ENCODE measurements at places on chromosomes 5 and 9.
A peak's percentile ranks its signal among the peaks of the same experiment; 100 is the strongest.

- DNase-seq: no peak
These were observed 35.9 kb upstream of the HSPA9 start for GRCh38 chr5:138610918-138611677.

GRCh38 chr5:114249823-114250222, 112.0 kb upstream of the KCNN2 start:
- no peak for DNase-seq

GRCh38 chr5:180119903-180120236, 48.3 kb upstream of the RNF130 start:
- DNase-seq: no peak

DNA sequence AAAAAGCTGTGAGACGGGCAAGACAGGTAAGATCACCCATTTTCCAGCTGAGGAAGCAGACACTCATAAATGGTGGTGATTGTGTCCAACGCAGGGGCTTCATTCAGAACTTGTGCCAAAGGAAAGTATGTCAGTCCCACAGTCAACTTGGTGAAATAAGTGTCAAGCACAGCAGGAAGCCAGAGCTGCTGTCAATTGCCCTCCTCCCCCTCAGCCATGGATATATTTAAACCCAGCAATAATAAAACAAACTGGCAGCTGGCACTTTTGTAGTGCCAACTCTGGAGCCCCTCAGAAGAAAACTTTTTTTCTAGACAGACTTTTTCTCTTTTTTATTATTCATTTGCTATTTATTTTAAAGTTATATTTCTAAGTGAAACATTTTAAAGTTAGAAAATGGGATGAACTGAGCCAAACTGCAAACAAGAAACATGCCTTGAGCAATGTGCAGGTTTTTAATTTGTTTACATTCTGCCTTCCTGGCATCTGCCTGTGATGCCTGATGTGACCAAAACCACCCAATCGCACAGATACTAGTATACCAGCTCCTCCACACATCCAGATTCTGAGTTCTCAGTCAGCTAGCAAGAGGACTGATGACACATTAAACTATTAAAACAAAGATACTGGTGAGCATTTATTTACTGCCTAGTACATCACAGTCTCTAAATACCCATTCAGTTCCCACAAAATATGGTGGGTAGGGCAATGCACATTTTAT, 17.0 kb downstream of the DMAC1 start:
- DNase-seq: no peak

DNA sequence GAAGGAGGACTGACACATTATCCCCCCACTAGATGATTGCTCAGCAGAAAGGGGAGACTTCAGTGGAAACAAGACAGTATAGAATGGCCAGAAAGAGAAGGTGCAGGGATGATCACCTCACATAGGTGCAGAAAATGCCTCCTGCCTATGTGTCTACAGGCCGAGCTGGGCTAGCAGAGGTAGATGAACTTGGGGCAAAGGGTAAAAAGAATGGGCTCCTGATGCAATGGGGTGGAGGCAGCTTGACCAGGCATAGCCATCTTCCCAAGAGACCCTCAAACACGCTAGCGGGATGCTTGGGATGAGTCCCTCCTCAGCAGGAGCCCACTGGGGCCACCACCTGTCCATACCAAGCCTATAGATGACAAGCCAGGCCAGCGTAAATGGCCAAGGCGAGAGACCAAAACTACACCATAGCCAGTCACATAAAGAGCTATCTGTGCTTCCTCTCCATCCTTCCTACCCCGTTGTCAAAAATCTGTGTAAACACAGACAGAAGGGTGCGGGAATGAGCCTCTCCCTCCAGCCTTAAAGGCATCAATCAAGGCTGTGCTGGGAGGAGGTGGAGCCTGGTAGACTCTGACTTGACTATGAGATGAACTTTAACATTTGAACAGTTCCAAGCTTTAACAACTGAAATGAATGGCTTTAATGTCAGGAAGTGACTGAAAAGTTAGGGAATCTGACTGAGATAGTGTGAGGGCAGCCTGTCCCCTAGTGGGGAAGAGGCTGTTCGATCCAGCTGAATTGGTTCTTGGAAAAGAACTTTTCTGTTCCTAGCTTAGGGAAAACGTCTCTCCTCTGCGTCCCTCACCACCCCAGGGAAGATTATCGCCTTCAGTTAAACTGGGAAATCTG, 10.4 kb downstream of the C9orf152 start:
- no peak for DNase-seq

GRCh38 chr9:131125038-131125287, 423 bp upstream of the NUP214 start:
- DNase-seq: no peak

GRCh38 chr9:136267261-136268111, 21.9 kb upstream of the QSOX2 start:
- peak; percentile 84 for DNase-seq

DNA sequence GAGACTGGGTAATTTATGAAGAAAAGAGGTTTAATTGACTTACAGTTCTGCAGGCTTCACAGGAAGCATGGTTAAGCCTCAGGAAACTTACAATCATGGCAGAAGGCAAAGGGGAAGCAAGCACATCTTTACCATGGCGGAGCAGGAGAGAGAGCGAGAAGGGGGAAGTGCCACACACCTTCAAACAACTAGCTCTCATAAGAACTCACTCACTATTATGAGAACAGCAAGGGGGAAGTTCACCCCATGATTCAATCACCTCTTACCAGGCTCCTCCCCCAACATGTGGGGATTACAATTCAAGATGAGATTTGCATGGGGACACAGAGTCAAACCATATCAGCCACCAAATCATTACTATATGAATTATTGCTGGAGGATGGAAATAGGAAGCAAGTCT, 30.3 kb upstream of the STX17 start:
- DNase-seq: no peak

DNA sequence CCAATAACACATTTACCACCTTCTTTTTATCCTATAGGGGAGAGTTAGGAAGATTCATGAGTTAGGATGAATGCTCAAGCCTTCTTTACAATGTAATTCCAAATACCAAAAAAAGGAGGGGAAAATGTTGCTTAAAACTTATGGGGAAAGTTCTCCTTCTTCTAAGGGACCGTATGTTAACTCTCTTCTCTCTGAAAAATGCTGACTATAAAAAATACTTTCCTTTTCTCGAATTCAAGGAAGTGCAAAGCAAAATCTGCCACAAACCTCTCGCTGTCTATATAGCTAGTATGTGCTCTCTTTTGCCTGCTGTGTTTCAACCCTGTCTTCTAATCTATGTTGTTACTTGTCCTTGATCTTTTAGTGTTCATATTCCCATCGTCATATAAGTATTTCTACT, 768.6 kb upstream of the C9orf72 start:
- no peak for DNase-seq

- no peak for DNase-seq
These were observed 187.3 kb upstream of the PIK3R1 start for GRCh38 chr5:68028131-68028727.

DNA sequence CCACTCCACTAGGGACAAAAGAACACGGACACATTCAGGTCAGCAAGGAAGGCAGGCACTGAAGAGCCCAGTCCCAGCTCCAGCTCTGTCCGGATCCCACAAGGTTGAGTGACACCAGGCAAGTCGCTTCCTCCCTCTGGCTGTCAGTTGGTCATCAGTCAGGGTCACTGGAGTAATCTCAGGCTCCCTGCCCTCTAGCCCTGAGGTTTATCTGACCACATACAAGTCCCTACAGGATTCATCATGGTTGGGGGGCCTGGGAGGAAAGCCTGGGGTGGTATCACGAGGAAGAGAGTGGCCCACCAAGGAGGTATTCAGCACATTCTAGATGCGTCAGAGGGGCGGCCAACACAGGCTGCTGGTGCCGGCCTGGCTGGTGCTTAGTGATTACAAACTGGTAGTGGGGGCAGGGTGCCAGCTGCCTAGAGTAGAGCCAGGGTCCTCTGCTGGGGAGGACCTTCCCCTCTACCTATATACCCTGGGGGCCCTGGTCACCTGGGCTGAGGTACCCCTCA, 81.5 kb downstream of the SHB start:
- no peak for DNase-seq

GRCh38 chr9:94631599-94631998, 7.7 kb downstream of the FBP1 start:
- DNase-seq: no peak

GRCh38 chr5:127423173-127423798, 94.2 kb upstream of the PRRC1 start:
- DNase-seq: no peak

All from activated T-cell treated with anti-CD3 and anti-CD28 coated beads, Interleukin-2, amount 50 U/mL, for 4 hours (primary cell).